T-helper 22 cell (primary cell): ENCODE measurements at places on chromosomes 3 and 15.

- DNase-seq: no peak
Measured at GRCh38 chr3:173395073-173395411, 2.5 kb upstream of the NLGN1 start.

- DNase-seq: no peak
Measured at GRCh38 chr3:184523825-184524615, 37.6 kb upstream of the EPHB3 start.

DNA sequence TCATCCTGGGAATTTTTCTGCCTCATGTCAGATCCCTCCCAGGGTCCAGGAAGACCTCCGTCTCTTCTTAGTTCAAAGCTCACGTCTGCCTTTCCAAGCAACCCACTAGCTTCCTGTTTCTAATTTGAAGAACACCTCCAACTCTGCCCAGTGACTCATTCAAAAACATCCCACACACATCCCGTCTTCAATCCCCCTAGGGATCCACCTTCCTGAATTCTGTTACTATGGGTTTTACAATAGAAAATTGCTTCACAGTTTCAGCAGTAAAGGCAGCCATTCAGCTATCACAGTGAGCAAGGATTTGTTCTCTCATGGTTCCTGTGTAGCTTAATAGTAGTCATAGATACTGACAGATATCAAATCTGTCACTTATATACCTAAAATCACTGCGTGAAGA is 308.3 kb upstream of the CCDC54 start:
- DNase-seq: no peak

DNA sequence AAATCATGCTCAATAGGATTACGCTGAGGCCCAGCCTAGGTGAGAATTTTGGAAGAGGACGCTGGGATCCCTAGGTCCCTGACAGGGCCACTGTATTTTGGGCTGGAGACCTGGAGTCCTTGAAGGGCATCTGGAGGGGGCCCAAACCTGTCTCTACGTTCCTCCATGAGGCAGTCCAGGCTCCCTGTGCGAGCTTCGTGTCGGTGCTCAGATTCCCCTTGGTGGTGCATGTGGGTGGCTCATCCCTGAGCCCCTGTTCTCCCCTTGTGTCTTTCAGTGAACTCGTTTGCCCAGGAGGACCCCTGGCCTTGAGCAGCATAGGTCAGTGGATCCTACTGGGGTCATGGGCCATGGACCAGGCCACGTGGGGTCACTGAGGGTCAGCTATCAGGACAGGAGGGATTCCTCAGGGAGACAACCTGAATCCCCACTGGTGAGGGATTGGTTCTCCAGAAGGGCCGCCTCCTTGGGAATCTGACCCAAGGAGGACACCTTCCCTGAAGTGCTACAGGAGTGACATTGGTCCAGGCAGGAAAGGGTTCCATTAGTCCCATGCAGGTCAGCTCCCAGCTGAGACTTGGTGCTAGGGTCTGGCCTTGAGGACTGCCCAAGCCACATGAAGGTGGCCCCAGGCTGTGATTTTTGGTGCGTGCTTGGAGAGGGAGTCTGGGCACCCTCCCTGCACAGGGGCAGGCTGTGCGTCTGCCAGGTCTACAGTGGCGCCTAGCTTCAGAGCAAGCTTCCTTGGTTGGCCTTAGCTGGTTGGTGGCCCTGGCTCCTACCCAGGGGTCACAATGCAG is 229.8 kb downstream of the SNRPN start:
- DNase-seq: no peak

GRCh38 chr15:29134239-29134638 is 135.4 kb downstream of the NSMCE3 start:
- DNase-seq: no peak

DNA sequence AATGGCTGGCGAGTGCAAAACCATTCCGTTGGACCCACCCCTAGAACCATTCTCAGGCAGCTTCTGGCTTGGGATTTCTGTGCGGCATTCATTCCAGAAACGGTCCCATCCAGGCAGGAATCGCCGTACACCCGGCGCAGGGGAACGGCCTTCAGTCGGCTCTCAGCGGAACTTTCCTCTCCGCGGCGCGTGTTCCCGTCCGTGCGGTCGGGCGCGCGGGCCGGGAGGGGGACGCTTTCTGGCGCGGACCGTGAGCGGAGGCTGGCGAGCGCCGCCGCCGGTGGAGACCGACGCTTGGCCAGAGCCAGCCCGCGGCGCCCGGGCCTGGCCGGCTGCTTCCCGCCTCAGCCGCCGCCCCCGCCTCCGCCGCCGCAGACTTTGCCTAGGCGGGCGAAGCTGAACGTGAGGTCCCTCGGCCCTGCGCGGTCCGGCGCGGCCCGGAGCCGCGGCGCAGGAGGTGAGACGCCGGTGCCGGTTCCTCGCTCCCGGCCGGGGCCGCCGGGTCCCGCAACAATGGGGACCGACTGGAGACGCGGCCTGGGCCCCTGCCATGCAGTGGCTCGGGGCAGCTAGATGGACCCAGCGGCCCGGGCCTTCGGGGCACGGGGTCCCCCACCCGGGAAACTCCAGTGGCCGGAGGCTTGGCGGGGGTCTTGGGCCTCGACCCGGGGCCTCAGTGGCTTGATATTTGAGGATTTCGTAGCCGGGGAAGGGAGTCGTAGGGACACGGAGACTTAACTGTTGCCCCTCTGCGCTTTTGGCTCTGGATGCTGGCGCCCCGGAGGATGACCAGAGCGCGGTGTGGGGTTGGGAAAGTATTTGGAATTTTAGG is at the start of gene RAD54L2:
TSS of gene RAD54L2 (plus strand) at position 261 of the 832 bp plus-strand sequence. CDS start 51,702 bp downstream, outside the sequence.
- peak; percentile 52 for DNase-seq

DNA sequence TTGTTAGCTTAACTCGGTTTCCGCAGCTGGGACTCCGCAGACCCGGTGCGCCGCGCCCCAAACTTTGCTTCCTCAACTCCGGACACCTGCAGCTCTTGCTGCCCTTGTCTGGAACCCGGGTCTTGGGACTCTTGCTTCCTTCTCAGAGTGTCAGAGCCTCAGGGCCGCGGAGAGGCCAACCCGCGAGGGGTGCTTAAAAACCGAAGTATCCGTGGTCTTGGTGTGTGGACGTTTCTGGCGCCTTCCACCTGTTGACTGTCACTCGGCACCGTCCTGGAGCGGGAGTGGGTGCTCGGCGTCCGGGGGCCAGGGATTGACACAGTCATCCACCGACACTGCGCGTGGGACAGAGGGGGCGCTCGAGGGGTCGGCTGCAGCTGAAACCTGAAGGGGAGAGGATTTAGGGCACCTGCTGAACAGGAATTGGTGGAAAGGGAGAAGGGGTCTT is 386 bp downstream of the SQOR start:
- peak; percentile 40 for DNase-seq

DNA sequence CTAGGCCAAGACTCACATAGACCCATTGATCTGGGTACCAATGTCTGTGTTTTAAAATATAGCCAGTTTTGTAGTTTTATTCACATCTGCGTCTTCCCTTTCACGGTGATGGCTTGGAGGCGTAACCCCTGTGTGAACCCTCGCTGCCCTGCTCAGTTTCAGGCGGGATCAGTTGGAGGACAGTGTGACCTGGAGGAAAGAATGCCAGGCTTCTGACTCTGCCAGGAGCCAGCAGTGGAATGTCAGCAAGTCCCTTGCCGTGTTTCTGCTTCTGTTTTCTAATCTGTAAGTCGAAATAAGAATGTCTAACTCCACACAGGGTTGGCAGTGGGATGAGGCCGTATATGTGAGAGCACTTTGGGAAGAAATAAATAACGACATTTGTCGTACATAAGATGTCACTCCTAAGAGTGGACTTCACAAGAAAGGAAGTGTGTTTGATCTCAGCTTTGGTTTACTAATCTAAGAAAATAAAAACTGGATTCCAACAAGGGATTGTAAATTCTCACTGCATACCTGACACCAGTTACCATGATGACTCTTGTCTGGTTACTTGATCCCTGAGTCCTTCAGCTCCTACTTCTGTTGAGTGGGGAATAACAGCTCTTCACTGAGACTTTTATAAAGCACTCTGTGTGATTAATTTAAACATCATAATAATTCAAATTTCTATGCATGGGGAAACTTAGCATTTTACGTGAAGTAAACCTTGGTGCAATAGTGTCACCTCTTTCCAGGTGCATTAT is 6.3 kb upstream of the CA12 start:
- DNase-seq: no peak

GRCh38 chr3:37945156-37945806 is 45.3 kb upstream of the VILL start:
- DNase-seq: no peak

GRCh38 chr3:109195815-109196214 is 59.3 kb downstream of the C3orf85 start:
- DNase-seq: no peak

- DNase-seq: no peak
Measured at GRCh38 chr3:36494461-36495109, 114.3 kb downstream of the STAC start.

GRCh38 chr3:178172121-178172520 is 364.1 kb upstream of the KCNMB2 start:
- DNase-seq: no peak

- DNase-seq: no peak
Measured at GRCh38 chr3:123331006-123331405, 117.9 kb downstream of the ADCY5 start.

- no peak for DNase-seq
Measured at GRCh38 chr15:28900041-28900891, 14.5 kb downstream of the APBA2 start.

GRCh38 chr15:42286445-42287029 is 13.3 kb upstream of the TMEM87A start:
- DNase-seq: no peak

DNA sequence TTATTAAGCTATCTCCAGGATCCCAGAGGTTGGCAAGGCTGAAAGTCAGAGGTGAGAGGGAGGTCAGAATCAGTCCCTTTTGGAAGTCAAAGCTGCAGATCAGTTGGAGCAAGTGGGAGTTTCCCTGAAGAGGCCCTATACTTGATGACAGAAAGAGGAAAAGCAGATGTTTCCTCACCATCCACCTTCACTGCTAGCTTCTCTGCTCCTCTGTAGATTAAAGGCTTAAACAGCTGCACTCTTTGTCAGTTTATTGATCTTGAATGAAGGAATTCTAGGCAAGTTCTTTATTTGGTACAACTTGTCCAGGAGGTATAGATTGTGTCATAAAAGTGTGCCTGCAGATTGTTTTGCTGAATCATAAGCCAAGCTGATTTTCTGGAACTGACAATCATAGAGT is 408.2 kb upstream of the TGFBR2 start:
- no peak for DNase-seq

- no peak for DNase-seq
Measured at GRCh38 chr3:154684021-154684420, 254.0 kb upstream of the GPR149 start.

DNA sequence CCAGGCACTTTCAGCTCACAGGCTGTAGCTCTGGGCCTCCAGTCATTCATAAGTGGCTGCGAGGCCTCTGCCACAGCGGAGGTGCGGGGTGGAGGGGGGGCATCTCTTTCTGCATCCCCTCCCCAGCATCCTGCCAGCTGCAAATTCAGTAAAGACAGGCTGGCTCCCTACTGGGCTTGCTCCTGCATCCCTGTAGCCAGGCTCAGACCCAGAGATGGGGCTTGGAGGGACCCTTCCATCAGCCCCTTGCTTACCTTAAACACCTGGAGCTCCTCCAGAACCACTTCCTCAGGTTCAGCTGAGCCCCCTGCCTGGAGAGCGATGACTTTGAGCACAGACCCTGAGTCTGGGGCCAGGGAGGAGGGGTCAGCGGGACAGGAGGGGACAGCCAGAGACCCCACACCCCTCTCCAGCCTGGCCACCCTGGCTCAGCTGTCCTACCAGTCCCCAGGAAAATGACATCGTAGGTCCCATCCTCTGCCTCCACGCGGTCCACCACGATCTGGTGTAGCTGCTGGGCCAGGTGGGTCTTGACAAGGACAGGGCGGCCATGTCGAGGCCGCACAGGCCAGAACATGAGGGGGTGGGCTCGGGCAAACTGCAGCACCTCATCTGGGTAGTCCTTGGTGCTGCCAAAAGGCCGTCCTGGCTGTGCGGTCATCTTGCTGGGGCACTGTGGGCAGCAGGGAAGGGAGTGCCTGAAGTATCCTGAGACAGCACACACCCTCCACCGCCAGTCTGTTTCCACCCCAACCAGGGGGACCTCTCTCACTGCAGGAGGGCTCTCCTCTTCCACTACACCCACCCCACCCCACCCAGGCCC is 5.3 kb downstream of the SEMA3G start:
- DNase-seq: no peak

- DNase-seq: no peak
Measured at GRCh38 chr15:65409036-65409631, 13.6 kb downstream of the IGDCC4 start.

- no peak for DNase-seq
Measured at GRCh38 chr3:62587169-62587568, 213.8 kb upstream of the FEZF2 start.

- no peak for DNase-seq
Measured at GRCh38 chr3:160210799-160211221, 14.4 kb upstream of the C3orf80 start.

DNA sequence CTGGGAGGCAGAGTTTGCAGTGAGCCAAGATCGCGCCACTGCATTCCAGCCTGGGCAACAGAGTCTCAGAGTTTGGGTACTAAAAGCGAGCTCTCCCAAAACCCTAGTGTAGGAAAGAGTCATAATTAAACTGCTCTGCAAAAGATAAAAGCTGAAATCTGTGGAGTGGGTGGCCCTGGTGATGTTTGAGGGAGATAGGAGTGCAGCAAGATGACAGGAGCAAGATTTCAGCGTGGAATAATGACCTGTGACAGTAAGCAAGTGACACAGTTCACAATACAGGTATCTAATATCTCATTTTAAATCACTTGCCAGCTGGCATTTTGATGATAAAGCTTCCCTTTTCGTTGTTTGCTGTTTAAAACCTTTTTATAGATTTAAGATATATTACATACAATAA is 79.3 kb downstream of the MDFIC2 start:
- no peak for DNase-seq

DNA sequence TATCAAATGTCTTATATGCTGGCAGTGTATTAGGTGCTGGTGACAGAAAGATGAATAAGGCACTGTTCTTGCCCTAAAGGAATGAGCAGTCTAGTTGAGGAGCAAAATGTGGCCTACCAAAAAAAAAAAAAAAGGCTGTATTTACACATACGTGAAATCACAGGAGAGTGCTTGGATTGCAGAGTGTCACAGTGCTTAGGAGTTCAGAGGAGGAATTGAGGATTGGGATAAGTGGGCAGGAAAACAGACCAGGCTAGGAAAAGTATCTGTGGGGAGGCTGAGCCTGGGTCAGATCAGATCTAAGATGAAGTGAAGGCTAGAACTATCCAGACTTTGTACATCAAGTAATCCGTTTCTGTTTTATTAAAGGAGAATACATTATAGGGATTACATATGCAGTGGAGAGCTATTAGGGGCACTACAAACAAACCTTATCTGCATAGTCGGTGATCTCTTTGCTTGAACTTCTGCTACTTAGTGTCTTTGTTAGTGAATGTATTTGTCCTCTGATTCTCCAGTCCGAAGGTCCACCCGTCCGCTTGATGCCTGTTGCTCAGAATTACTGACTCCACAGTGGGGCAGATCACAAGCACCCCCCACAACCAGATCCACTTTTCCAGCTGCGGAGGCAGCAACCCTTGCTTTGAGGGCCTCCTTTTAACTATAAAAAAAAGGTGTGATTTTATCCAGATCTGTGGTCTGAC is 80.0 kb downstream of the FNDC3B start:
- DNase-seq: no peak

- no peak for DNase-seq
Measured at GRCh38 chr3:102360183-102360860, 74.5 kb upstream of the ZPLD1 start.
